ENCODE measurements at places on chromosomes 12 and 14.

DNA sequence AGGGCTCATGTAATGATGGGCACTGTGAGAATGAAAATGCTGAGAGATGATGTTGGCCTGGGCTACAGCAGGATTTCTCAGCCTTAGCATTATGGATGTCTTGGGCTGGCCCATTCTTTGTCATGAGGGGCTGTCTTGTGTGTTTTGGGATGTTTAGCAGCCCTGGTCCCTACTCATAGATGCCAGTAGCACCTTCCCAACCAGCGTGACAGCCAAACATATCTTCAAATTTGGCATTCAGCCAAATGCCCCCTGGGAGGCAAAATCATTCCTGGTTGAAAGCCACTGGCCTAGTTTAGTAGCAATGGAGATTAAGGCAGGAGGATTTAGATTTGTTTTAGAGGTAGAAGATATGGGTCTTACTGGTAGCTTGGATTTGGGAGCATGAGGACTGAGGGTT, 26.6 kb downstream of the UBE3B start:
- DNase-seq: no peak

- no peak for DNase-seq
Measured at GRCh38 chr12:459430-460258, at the start of gene B4GALNT3. B4GALNT3 (plus strand) TSS chr12:459939; CDS start chr12:460377, 438 bp downstream.

DNA sequence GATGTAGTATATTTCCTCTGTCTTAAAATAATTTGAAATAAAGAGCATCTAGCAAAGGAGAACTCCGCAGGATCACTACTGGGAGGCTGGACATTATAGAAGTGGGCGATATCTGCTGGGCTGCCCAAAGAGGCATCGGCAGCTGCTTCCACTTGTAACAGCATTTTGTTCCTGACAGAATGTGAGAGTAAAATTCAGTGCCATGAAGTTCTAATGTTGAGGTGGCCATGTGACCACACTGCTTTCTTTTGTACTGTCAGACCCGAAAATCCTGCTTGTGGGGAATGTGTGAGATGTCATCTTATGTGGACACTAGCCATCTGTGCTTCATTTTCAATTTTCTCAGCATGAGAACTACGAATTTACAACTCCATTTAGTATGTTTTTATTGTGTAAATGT, 151.9 kb downstream of the ACSS3 start:
- peak; percentile 84 for DNase-seq

DNA sequence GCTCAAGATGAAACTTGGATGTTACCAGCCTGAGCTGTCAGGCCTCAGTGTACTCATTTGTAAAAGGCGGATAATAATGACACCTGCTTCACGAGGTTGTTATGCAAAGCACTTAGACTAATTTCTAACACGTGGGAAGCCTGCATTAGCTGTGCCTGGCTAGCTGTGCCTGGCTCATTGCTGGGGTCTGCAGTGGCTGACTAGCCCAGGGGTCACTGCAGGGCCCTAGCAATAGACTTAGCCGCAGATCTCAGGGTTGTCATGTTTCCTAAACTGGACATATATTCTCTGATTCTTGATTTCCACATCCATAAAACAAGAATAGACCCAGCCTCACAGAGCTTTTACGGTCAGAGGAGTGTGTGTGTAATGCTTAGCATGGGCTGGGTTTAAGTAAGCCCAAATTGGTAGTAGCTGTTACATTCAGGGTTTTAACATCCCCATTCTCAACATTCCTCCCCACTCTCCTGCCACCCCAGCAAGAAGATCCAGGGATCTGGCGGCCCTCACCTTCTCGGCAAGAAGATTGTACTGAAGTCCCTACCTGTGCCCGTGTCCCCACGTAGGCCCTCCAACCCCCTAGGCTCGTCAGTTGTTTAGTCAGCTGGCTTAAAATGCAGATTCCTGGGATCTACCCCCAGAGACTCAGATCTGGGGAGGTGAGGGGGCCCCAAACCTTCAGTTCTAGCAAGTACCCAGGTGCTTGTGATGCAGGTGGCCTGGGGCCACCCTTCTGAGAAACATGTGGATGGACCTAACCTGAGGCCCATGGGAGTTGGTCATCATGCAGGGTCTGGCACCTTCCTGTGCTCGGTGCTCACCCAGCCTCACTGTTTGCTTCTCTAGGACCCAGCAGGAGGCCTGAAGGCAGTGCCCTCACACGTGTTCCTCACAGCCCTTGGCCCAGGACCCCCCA, 8.6 kb downstream of the NR4A1 start:
- no peak for DNase-seq

DNA sequence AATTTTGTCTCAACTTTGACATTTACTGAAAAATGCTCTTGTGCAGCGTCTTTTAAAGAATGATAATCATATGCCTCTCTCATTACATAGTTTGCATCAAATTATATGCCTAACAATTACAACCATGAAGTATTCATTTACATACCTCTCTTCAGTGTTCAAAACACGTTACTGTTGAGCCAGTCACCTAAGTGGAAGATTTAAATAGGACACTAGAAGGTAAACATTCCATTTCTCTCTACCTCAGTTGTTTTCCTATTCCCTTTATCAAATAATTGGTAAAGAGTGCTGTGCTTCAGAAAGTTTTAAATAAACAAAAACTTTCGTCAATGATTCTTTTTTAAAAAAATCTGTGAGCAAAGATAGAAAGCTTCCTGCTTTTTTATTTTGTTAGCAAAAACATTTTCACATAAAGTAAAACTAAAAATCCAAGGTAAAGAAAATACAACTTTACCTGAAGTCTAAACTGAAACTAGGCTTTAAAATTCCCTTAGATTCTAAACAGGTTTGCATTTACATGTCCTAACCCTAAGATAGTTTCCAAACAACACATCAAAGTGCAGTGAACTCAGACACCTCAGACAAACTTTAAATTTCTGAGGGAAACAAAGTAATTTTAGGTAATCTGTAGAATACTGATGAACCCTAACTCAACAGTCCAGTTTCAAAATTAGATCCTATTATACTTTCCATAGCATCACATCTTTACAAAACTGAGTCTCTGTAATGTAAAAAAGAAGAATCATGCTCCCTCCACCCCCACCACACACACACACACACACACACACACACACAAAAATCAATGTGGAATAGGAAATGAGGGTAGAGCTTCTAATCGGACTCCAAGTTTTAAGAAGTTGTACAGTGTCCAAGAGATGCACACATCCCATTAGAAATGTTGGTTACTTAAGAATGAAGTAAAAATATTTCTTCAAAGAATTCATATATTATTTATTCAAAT, 46.2 kb downstream of the PAWR start:
- no peak for DNase-seq

- no peak for DNase-seq
Measured at GRCh38 chr12:22858849-22859570, 234.0 kb downstream of the ETNK1 start.

DNA sequence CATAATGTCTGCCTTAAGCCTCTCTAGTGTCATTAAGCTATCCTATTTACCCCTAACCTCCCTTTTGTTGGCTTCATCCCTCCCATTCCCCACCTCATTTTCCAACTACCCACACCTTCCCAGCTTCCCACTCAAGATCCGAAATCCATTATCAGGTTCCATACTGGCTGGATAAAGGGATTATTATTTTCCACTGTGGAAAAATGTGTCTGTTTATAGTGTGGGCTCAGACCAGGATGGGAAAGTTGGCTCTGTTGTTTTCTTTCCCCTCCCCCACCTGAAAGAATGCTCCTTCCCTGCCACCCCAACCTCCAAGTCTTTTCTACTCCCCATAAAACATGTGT, 49.8 kb downstream of the SUSD6 start:
- no peak for DNase-seq

DNA sequence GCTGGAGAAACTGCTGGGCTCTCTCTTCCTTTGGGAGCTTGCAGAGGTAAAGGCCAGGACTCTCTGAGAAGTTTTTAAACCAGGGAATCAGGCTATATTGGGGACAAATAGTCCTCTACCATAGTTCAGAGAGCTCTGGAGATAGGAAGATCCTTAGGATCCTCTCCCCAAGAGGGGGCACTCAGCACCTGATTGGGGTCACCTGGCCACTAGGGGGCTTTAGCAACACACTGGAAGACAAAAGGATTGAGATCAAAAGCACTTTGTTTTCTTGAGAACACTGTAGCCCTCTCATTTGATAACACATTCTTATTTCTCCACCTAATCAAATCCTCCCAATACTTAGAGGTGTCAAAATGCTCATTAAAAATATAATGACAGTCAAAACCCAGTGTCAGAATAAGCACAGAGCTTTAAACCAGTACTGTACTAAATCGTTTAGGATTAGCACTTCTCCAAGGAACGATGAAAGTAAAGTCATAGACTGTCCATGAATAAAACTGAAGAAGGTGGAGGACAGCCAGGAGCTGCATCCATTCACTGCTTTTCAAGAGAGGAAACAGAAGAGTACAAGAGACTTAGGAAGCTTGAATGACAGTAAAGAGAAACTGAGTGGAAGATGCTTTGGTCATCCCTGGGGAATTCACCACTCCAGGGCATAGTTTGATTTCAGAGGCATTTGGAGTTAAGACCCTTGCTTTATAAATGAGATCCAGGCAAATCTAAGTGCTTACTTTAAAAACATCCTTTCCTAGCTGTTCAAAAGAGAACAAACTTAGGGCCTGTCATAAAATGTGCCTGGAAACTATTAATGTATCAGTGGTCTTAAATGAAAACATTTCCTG, 26.5 kb downstream of the BMP4 start:
- peak; percentile 1 for DNase-seq

DNA sequence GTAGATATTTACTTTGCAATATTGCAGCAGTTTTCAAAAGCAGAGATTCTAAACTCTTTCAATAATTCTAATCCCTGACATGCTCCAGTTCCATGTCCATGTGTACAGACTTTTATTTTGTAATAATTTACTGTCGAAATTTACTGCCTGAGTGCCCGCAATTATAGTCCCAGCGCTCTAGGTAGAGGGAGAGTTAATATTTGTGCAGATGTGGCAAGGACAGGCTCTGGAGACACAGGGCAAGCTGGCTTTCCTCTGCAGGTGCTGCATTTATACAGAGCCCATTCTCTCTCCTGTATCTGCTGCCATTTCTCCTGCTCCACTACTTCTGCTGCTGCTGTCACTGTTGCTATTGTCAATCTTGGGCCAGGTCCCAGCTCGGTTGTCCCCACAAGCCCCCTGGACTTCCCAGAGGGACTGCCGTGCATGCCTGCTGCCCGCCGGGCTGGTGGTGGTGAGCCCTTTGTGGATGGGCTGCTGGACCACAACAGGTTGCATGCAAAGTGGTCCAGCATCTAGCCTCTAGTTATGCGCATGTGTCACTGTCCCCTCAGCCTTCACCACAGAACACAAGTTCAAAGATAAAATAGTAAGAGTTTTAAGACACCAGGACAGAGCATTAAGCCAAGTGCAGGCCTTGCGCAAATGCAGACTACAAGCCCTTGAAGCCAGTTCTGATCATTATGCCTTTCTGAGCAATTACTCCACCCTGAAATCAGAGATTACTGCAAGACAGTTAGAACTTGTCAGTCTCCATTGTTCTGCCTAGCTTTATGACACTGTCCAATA, 40.8 kb upstream of the CSRP2 start:
- DNase-seq: peak; percentile 68

DNA sequence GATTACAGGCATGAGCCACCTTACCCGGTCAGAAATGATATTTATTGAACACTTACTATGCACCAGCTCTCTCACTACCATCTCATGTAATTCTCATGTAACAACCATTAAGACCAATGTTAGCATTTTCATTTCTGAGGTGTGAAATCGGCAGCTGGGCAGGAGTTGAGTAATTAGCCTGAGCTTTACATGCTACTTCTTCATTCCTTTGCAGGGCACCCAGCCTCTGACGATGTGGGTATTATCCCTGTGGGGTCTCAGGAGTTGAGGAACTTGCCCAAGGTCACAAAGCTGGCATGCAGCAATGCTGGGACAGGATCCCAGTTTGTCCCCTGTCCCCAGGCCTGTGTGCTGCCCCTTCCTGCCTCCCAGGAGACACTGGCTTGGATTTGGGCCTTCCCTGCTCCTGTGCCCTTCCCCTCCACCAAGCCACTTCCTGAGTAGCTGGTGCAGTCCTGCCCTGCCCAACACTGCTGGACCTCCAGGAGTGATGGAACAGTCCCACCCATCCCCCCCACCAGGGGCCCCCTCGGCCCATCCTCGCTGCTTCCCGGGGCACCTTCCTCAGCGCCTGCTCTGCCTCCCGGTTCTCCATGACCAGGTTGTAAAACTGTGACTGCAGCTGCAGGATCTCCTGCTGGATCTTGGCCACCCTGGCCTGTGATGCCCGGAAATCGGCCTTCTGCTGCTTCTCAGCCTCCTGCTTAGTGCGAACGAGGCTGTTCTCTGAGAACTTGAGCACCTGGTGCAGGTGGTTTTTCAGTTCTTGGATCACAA, 14.7 kb downstream of the RITA1 start:
- DNase-seq: no peak

- no peak for DNase-seq
Measured at GRCh38 chr12:13534645-13535398, 338.3 kb downstream of the EMP1 start.

GRCh38 chr12:127401005-127401404, 866.0 kb upstream of the TMEM132C start:
- DNase-seq: no peak

DNA sequence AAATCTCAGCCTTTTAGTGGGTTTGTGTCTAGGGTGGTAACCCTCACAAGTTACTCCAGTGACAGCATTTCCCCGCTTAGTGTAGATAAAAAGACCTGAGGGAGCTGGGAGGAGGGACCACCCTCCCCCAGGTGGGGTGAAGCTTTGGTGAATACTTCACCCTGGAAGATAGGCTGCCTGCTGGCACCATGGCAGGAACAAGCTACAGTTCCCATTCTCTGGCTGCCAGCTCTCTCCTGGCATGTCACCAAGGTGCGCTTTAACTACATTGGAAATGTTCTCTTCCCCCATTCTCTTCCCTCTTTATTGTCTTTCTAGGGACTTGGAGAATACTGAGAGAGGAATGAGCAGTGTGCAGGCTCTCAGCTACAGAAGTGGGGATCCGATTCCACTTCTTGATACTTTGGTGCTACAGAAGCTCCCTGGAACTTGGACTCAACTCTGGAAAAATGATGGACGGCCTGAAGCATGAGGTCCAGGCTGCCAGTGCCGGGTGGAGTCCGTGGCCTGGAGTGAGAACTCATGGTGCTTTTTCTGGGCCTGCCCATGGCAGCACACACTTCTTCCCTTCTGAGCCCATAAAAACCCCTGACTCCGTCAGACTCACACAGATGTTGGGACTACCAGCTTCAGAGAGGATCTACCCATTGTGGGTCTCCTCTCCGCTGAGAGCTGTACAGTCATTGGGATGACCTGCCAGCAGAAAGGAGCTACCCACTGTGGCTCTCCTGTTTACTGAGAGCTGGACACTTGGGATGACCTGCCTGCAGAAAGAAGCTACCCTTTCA, 198.0 kb downstream of the ADGRD1 start:
- DNase-seq: no peak

- no peak for DNase-seq
Measured at GRCh38 chr14:69044965-69045555, 66.0 kb upstream of the ACTN1 start.

DNA sequence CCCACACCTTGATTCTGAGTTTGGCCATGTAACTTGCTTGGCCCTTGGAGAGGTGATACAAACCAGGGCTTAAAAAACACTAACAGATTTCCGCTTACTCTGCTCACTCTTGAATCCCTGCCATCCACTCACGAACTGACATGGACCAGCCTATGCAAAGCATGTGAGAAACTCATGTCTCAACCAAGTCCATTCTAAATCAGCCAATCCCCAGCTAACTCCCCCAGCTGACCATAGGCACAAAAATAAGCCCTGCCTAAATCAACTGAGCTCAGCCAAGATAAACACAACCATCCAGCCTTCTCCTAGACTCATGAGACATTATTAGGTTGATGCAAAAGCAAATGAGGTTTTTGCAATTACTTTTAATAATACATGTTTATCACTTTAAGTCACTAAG, 353.9 kb upstream of the TBX3 start:
- DNase-seq: no peak

GRCh38 chr12:98213556-98213955, 301.8 kb upstream of the TMPO start:
- no peak for DNase-seq
